ENCODE measurements at places on chromosomes 1 and 21. TPM values are rescaled to one million over a fixed set of nuclear protein-coding genes. Genes with fewer than 3 reads are reported as not detected.

GRCh38 chr1:190175320-190175719 is 302.3 kb downstream of the BRINP3 start:
- H3K4me3 ChIP-seq = no peak overlapping the region
- H3K36me3 ChIP-seq = no peaks in the 10 kb centered on the region
- no peaks in the 10 kb centered on the region for H3K27me3 ChIP-seq
- no peaks in the 10 kb centered on the region for H3K4me1 ChIP-seq

GRCh38 chr1:40312238-40313205 is 4.6 kb downstream of the COL9A2 start:
- H3K36me3 ChIP-seq = no peaks in the 10 kb centered on the region
- no peak overlapping the region for H3K27ac ChIP-seq
- no peaks in the 10 kb centered on the region for H3K27me3 ChIP-seq
- peaks cover 16% of the 10 kb centered on the region for H3K4me1 ChIP-seq

GRCh38 chr1:228375578-228376261 is 30.9 kb downstream of the TRIM11 start:
- H3K36me3 ChIP-seq = no peaks in the 10 kb centered on the region
- peaks cover 5% of the 10 kb centered on the region for H3K4me1 ChIP-seq
- no peak for DNase-seq

GRCh38 chr1:26907071-26907917 is 6.5 kb downstream of the NR0B2 start:
- H3K27me3 ChIP-seq = no peaks in the 10 kb centered on the region
- H3K36me3 ChIP-seq = no peaks in the 10 kb centered on the region
- peak overlapping the region; percentile 47 for H3K27ac ChIP-seq
- H3K4me1 ChIP-seq = peaks cover 22% of the 10 kb centered on the region

DNA sequence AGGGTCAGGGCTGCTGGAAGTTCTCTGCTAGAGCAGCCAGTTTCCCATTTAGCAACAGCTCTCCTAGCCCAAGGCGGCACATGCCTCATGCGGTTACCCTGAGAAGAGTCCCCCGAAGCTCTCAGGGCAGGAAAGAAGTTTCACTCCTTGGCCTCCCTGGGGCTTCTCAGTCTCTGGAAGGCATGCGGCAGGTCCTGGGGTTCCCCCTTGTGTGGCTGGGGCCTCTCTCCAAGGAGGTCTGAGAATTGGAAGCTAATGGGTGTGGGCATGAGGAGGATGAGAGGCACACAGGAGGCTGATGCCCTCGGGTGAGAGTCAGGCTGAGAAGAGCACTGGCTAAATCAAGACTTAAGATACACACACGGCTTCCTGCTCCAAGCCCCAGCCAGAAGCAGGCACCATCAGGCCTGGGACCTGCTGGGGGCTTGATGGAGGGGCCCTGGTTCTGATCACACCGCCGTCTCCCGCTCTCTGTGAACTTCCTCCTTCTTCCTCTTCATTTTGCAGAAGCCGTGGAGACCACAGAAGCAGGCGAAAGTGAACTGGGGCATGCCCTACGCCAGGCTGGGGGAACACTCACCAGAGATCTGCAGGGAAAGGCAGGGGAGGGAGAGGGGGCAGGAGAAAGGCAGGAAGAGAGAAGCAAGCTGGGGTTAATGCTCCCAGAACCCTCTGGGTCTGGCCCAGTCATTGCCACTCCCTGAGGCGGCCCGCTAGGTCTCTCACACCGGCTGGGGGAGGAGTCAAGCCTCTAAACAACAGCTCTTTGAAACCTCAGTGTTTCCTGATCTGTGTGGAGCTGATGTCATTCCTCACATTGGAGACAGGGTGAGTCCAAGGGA is 15.1 kb downstream of the BLACAT1 start:
- no peaks in the 10 kb centered on the region for H3K27me3 ChIP-seq
- H3K4me3 ChIP-seq = no peak overlapping the region
- DNase-seq = no peak
- H3K4me1 ChIP-seq = peaks cover 2% of the 10 kb centered on the region
- no peak overlapping the region for H3K27ac ChIP-seq

DNA sequence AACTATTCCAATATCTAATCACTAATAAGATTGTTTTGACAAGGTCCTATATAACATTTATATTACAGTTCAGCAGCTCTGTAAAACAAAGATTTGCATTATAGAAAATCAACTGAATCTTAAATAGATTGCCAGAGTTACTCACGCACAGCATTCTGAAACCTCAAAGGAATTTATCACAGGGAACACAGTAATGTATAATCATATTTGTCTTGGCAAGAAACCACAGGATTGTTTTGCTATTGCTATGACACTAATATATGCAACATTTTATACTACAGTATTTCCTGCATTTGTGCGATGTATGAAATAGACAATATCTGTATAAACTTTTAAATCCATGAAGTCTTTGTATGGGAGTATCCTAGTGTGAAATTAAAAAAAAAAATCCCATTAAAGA is 101.4 kb downstream of the PLPPR5 start:
- no peak overlapping the region for H3K4me3 ChIP-seq
- no peak for DNase-seq
- H3K27ac ChIP-seq = no peak overlapping the region
- no peaks in the 10 kb centered on the region for H3K36me3 ChIP-seq
- H3K4me1 ChIP-seq = no peaks in the 10 kb centered on the region

DNA sequence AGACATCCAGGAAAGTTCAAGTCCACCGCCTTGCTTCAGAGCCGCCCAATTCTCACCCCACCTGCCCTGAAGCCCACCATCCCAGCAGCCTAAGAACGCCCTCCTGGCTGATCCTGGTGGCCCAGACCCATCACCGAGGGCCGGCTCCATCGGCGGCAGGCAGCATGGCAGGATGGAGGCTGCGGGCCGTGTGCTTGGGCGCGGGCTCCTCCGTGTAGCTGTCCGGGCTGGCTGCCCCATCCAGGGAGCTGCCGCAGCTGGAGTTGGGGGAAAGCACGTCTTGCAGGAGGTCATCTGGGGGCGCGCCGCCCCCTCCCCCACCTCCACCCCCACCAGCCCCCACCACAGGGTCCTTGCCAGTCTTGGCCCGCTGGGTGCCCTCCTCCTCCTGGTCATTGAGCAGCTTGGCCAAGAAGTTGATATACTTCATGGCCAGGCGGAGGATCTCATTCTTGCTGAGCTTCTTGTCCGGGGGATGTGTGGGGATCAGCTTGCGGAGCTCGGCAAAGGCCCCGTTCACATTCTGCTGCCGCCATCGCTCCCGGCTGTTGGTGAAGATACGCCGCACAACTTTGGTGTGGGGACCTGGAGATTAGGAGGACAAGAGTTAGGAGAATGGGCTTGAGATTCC is 12.3 kb downstream of the TAL1 start:
- no peaks in the 10 kb centered on the region for H3K36me3 ChIP-seq
- no peak overlapping the region for H3K4me3 ChIP-seq
- DNase-seq = peak; percentile 36
- H3K27ac ChIP-seq = no peak overlapping the region
- peaks cover under 1% of the 10 kb centered on the region for H3K4me1 ChIP-seq
- peaks cover 4% of the 10 kb centered on the region for H3K27me3 ChIP-seq

- H3K27me3 ChIP-seq = no peaks in the 10 kb centered on the region
- peak overlapping the region; percentile 48 for H3K27ac ChIP-seq
- DNase-seq = no peak
Measured at GRCh38 chr1:24540906-24541710, 14.8 kb upstream of the NCMAP start.

DNA sequence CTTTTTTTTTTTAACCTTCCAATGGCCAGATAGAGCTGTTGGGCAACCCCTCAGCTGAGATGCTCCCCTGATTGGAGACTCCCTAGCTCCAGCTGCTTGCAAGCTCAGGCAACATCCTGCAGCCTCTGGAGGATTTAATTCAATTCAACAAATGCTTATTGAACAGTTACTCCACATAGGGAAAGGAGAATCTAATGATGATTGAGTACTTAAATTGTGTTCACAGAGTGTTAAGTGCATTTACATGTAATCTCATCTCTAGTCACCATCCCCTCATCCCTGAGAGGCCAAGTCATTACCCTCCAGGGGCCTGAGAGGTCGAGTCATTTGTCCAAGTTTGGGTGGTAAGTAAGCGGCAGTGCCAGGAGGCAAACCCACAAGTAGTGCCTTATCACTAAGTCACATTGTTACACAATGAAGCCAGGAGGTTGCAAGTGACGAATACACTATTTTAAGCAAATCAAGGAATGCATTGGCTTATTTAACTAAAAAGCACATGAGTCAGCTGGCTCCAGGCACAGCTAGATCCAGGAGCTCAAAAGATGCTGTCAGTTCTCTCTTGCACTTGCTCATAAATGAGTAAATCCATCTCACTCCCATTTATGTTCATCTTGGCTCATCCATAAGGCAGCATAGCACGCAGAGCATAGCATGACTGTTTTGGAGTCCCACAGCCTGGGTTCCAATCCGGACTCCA is 64.3 kb downstream of the OPTC start:
- H3K27me3 ChIP-seq = no peaks in the 10 kb centered on the region
- H3K36me3 ChIP-seq = no peaks in the 10 kb centered on the region
- no peak overlapping the region for H3K27ac ChIP-seq
- no peak overlapping the region for H3K4me3 ChIP-seq

DNA sequence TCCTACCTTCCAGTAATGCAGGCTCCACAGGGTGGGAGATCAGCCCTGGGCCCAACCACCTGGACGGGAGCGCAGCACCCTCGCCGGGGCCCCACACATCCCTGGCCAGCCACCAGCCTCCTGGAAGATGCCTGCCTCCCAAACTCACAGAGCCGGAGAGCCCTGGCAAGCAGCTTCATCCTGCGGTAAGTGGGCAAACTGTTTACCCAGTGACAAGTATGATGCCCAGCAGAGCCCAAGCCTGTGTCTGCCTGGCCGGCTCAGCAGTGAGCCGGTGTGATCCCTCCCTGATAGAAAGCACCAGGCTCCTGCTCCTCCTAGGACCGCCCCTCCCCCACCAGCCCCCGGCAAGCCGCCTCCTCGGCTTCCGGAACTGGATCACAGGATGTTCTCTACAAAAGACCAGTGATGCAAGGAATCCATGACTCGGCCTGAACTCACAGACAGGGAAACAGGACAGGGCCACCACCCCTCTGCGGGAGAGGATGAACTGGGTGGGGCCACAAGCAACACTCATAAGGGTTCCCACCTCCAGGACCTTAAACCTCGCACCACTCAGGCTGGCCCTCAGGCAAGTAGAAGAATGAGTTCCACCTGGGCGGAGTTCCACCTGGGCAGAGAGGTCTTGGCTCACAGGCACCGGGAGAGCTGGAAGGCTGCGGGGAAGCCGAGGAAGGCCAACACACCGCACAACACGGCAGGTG is 7.9 kb downstream of the ACOT7 start:
- no peaks in the 10 kb centered on the region for H3K36me3 ChIP-seq
- no peak overlapping the region for H3K27ac ChIP-seq
- H3K27me3 ChIP-seq = no peaks in the 10 kb centered on the region
- DNase-seq = no peak
- H3K4me1 ChIP-seq = no peaks in the 10 kb centered on the region

PHLDA3 gene
- total RNA-seq = 1.4 TPM

GNAT2 gene
- total RNA-seq = 0.17 TPM

MGST3 gene
- 68.7 TPM for total RNA-seq

RGS4 gene
- 0.37 TPM for total RNA-seq

CENPS gene
- 5.4 TPM for total RNA-seq

PBX1 gene
- total RNA-seq = 7.6 TPM

ITLN1 gene
- 13.4 TPM for total RNA-seq

ANGPTL3 gene
- total RNA-seq = 121 TPM

TMEM81 gene
- total RNA-seq = 0.98 TPM
